GM12865 (cell line): ENCODE measurements at places on chromosomes 4 and X.
A peak's percentile ranks its signal among the peaks of the same experiment; 100 is the strongest.

GRCh38 chr4:185734214-185734613 is 77.8 kb downstream of the SORBS2 start:
- peak; percentile 78 for DNase-seq

DNA sequence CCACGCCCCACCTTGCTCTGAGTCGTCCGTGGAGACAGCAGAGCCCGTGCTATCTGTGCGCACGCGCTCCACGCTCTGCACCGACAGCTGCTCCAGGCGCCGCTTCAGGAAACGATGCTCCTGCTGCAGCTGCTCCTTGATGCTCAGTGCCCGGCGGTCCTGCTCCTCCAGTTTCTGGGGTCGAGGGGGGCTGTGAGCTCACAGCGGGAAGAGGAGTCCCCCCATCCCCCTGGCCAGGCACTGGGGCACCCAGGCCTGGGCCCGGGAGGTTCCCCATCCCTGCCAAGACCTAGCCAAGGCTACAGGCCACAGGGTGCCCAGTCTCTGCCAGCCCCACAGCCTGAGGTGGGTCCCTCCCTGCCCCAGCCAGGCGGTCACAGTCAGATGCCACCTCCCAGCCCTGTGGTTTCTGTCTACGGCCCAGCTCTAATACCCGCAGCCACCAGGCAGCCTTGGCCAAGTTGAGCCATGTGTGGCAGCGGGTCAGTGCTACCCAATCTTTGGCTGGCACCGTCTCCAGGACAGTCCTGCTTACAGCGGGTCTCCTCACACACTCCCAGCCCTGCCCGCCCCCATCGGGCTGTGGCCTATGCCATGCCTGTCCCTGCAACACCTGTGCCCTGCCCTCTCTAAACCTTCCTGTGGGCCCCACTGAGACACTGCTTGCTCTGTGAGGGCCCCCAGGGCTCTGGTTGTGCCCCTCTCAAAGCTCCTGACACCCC is 9.3 kb upstream of the HAUS3 start:
- DNase-seq = no peak

GRCh38 chr4:89657931-89658700 is 178.8 kb downstream of the SNCA start:
- DNase-seq = peak; percentile 40

- peak; percentile 0 for DNase-seq
Observed at GRCh38 chrX:33336783-33337182, 125.4 kb upstream of the DMD start.

DNA sequence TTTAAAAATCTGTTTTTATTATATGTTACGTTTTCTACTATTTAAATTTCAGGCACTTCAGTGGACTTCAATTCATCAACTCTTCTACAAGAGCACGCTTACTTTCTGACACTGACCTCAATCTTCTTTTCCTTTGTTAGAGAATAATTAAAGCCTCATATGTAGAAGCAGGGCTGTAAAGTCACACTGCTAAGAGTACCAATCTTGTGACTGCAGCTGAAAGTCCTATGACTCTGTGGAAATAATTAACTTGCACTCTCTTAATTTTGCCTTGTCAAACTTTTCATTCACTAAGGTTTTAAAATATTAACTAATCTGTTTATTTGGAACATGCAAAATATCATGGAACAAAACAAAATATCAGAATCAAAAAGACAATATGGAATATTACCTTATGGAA is 498.1 kb downstream of the PCDH10 start:
- no peak for DNase-seq

DNA sequence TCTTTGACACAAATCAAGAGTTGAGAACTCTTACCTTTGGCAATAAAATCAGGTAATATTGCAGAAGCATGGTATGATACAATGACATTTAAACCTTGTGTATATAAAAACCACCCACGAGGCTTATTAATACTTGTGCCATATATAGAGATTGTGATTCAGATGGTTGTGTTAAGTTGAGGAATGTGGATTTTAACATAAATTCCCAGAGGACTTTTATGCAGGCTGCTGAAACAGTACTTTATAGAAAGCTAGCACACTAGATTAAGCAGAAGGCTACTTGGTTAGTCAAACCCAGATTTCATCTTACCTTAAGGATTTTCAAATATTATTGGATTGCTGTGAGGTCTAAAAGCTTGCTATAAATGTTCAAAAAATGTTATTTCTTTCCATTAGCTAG is 325.7 kb upstream of the PCDH10 start:
- DNase-seq = no peak

DNA sequence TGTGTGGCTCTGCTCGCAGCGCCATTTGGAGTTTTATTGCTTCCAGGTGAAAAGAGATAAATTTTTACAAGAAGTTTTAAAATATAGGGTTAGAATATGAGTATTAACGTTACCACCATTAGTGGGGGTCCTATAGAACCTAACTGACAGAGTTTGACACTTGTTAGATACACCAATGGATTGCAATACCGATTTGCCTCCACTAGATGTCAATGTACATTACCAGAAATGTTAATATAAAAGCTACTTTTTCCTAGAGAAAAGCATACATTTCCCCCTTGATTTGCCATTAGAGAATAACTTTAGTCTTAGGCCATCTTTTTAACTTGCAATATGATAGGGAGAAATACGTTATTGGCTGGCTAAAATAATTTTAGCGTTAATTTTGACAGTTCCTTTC is 108.4 kb downstream of the LINC00632 start:
- peak; percentile 2 for DNase-seq

- DNase-seq = peak; percentile 18
Observed at GRCh38 chr4:90187148-90187884, 60.1 kb downstream of the CCSER1 start.

- DNase-seq = no peak
Observed at GRCh38 chr4:141448490-141448889, 187.9 kb upstream of the IL15 start.

- DNase-seq = no peak
Observed at GRCh38 chr4:120659616-120660170, 262.8 kb downstream of the PRDM5 start.

DNA sequence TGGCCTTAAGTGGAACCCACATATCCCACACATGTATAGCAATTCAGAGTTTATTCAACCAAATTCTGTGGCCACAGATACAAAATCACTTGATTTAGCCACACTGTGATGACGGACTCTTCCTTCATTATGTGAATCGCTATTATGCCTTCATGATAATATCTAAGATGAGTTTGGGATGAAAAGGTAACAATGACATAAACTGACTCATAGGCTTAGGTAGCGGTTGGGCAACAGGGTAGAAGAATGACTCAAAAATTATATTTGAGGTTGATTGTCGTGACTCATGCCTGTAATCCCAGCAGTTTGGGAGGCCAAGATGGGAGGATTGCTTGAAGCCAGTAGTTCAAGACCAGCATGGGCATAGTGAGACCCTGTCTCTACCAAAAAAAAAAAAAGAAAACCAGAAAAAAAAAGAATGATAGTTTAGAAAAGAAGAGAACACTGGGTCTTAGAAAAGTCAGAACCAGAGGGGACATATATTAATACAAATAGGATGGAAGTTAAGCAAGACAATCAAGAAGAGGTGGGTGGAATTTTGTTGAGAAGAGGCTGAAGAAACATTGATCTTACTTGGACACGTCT is 70.4 kb upstream of the USP9X start:
- DNase-seq = no peak

- no peak for DNase-seq
Observed at GRCh38 chr4:107133965-107134653, 98.0 kb upstream of the DKK2 start.

DNA sequence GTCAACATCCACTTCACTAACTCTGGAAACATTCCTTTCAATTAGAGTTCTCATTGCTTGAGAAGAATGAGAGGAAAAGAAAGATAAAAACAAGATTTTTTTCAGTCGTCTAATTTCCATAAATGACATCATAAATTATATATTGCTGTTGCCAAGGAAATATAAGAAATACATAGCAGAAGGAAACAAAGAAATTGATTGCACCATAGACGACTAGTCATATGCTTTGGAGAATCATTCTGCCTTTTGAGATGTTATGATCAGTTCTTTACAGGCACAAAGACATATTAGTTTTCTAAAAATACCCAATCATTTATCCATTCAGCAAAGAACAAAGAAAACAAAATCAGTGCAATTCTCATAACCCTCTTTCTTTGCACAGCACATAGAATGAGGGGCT is 672 bp upstream of the C1QTNF7 start:
- DNase-seq = no peak

DNA sequence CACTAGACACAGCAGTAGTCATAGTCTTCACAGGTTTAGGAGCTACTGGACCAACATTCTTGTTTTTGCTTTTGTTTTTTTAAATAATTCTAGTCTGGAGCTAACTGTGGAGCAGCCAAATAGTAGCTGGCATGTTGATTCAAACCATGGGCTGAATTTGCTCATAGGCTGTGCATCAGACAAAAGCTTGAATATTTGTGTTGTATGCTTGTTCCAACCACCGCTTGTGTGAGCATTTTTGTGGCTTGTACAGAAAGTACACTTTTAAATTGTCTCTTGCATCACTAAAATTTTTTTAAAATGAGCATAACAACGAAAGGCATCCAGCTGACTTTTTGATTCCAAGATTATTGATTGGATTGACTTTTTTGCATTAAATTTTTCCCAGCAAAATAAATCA is 39.6 kb downstream of the CCNI start:
- DNase-seq = no peak

GRCh38 chr4:110460074-110460746 is 15.7 kb upstream of the ENPEP start:
- no peak for DNase-seq
